ENCODE measurements at places on chromosomes 16 and 17.

DNA sequence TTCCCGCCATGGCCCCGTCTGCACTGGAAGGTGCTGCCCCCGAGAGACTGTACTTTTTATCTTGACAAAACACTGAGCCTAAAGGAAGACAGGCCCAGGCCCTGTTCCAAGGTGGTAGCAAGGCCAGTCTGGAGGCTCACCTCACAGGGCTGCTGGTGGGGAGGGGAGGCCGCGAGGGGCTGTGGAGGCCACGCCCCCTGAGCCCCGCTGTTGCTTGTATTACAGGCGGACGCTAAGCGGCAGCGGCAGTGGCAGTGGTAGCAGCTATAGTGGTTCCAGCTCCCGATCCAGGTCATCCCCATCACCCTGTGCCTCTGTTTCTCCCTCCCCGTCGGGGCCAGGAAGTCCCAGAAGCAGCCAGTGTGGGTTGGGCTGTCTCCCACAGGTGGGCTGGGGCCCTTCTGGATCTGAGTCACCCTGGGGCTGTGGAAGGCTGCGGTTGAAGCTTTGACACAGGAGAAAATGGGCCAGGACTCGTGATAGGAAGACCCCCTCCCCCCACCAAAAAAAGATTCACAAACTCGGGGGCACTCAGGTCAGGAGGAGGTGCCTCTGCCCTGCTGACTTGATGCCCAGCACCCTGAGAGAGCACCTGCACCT is 13.3 kb upstream of the IL17C start:
- no peak for DNase-seq

GRCh38 chr17:64282753-64283080 is 19.7 kb upstream of the TEX2 start:
- DNase-seq = no peak

GRCh38 chr16:15642557-15643047 is 352 bp downstream of the MARF1 start:
- peak; percentile 80 for DNase-seq

- DNase-seq = no peak
These were observed 12.6 kb downstream of the OSBPL7 start for GRCh38 chr17:47808830-47809480.

- DNase-seq = no peak
These were observed 186.5 kb downstream of the LGALS9B start for GRCh38 chr17:20280851-20281250.

DNA sequence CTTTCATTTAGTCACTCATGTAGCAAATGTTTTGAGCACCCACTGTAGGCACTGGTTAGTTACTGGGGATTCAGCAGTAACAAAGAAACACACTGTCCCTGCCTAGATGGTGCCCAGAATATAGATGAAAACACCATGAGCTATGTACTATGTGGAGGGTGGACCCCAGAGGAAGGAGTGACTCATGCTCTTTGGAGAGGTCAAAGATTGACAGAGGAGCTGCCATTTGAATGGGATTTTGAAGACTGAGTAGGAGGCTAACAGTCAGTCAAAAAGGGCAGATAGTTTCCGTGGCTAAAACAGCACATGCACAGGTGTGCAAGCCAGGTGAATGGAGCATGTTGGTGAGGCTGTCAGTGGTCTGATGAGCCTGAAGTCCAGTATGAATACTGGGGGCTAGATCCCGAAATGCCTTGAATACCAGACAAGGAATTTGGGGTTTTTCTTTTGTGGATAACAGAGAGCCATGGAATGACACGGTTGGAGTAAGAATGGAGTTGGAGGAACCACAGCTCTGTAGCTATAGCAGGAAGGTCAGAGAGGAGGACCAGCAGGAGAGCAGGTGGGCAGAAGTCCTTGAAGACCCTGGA is 6.1 kb downstream of the IL21R start:
- no peak for DNase-seq

DNA sequence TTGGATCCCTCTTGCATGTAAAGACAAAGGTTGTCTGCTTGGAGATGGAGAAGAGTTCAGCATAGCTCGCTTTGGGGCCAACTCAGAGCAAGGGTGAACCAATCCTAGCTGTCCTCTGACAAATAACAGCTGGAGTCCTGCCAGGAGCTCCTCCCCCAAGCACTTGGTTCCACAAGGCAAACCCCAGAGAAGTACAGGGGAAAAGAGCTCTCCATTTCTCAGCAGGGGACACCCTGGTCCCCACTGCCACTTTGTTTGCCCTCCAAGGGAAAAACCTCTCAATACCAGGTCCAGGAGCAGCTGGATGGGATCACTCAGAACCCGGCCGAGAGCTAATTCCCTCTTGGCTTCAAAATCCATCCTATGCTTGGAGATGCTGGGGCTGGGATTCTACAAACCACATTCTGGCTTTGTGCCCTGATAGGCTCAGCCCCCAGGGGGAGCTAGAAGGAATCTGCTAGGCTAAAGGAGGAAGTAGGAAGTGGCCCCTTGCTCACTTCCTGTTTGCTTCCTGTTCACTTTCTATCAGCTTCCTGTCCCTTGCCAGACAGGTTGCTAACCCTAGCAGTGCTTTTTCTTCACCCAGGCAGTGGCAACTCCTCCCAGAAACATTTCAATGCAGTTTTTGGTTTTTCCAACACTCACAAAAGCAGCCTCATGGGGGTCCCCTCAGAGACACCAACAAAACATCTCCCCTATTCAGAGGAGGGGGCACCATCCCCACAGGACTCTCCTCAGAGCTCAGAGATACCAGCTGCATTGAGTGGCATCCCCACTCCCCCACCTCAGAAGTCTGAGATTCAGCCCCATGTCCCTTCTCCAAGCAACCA is 30.7 kb downstream of the CDRT4 start:
- DNase-seq = peak; percentile 28

DNA sequence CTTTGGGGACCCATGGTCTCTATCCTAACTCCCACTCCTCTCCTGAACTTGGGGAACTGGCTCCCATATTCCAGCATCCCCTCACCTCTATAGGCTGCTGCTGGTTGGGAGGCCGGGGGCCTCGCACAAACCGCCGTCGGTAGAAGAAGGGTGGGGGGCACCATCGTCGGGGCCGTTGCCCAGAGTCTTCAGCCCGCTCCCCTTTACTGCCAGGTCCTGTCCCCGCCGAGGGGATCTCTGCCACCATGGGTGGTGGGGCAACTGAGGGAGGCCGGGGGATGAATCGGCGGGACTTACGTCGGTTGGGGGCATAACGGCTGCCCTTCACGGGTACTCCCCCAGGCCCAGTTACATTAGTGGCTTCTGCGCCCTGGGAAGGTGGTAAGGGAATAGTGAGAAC is 4.3 kb downstream of the YBX2 start:
- DNase-seq = no peak

GRCh38 chr16:51402785-51403184 is 251.7 kb upstream of the SALL1 start:
- DNase-seq = no peak

DNA sequence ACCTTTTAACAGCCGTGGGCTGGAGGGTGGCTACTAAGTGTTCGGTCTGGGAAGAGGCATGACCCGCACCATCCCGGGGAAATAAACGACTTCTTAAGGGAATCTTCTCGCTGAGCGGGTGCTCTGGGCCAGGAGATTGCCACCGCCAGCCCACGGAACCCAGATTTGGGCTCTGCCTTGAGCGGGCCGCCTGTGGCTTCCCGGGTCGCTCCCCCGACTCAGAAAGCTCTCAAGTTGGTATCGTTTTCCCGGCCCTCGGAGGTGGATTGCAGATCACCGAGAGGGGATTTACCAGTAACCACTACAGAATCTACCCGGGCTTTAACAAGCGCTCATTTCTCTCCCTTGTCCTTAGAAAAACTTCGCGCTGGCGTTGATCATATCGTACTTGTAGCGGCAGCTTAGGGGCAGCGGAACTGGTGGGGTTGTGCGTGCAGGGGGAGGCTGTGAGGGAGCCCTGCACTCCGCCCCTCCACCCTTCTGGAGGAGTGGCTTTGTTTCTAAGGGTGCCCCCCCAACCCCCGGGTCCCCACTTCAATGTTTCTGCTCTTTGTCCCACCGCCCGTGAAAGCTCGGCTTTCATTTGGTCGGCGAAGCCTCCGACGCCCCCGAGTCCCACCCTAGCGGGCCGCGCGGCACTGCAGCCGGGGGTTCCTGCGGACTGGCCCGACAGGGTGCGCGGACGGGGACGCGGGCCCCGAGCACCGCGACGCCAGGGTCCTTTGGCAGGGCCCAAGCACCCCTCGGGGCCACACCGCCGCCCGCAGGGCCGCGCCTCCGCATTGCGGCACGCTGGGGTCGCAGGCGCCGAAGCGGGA is 3.6 kb upstream of the CBX4 start:
- peak; percentile 79 for DNase-seq

DNA sequence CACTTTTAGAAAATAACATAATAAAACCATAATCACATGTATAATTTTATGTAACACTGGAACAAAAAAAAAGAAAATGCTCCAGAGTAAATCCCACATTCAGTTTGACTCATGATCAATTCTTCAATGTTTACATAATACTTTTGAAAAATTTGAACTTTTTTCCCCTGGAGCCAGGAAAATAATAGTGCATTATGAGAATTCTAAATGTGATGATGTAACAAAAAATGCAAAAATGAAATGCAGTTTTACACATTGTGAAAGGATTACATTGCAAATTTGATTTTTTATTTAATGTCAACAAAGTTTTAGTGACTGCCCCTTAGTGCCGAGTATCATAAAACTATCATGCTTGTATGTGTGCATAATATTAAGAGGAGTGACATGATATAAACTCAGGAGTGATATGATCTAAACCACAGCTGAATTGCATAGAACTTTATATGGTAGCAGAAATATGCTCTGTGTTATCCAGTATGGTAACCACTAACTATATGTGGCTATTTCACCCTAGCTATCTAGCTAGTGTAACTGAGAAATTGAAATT is 238.2 kb downstream of the CDH8 start:
- no peak for DNase-seq

GRCh38 chr17:39687101-39687545 is 734 bp downstream of the PGAP3 start:
- DNase-seq = no peak

All from eye (tissue), 1 donor.